ENCODE measurements at places on chromosomes 13 and 19.

DNA sequence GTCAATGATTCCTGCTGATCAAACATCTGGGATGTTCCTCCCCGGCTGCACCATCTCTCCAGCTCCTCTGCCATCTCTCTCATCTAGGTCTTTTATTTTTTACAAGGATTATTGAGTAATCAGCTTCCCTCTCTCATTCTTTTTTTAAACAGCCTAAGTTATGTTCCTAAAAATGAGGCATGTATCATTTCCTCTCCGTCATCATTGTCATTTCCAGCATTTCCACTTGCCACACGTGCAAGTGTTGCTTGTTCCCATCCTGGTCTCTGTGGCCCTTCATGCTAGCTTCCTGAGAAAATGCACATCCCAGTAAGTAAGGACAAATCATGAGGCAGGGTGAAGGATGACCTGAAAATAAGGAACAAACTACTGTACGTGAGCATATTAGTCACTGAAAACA is 102.7 kb upstream of the POSTN start:
- no peak for DNase-seq

DNA sequence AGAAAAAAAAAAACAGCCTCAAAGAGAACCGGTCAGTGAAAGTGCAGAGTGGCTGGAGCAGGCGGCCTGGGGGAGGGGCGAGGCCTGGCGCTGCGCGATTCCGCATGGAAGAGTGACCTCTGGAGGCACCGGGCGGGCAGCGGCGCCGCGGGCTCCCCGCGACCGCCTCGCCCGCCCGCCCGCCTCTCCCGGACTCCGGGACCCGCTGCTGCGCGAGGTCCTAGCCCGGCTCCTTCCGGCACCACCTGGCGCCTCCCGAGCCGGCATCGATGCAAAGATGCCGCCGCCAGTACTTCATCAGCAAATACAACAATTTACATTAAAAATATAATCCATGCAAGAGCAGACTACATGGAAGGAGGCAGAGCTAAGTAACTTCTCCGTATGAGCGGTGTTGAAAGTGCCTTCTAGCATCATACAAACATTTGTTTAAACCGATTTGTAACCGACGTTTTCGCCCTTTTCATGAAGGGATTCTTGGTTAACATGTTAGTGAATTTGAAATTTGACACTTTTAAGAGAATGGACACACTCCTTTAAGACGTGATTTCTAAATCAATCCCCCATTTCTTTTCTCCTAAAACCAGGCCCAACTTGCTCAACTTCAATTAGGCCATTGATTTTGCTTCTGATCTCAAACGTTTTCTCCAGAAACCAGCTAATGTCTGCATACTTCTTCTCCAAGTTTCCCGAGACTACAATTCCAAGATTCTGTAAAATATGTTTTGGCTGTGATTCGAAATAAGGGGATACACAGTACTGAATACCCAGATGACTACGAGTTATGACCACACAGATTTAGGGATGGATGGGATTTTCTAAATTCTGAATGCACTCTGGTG is 2.1 kb downstream of the EFNB2 start:
- DNase-seq, result no peak

DNA sequence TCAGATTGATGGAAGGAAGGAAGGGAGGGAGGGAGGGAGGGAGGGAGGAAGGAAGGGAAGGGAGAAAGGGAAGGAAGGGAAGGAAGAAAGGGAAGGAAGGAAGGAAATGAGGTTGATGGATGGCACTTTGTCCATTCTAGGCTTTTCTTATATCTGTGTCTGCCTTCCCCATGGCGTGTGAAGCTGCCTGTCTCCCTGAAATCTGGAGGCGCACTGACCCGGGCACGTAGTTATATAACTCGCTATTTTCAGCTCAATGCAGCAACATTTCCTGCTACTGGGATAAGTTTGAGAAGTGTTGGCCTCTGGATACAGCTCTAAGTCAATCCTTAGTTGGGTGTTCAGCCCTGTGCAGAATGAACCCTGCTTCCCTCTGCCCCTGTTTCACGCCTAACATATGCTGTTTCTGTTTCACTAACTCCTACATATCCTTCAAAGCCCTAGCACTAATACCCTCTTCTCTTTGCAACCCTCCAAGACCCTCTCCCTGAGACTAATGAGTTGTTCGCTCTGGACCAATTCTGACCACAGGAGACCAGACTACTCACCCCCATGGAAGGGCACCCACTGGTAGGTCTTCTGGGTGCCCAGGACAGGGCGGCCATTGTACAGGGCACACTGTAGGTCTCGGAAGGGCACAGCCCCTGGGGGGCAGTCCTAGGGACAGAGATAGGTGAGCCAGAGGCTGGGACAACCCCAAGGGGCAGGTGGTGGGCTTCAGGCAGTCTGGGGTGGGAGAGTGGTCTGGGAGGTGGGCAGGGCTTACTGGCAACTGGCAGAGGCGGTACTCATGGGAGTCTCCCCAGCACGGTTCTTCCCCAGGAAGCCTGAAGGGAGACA is 3.0 kb downstream of the ADAMTSL5 start:
- no peak for DNase-seq

DNA sequence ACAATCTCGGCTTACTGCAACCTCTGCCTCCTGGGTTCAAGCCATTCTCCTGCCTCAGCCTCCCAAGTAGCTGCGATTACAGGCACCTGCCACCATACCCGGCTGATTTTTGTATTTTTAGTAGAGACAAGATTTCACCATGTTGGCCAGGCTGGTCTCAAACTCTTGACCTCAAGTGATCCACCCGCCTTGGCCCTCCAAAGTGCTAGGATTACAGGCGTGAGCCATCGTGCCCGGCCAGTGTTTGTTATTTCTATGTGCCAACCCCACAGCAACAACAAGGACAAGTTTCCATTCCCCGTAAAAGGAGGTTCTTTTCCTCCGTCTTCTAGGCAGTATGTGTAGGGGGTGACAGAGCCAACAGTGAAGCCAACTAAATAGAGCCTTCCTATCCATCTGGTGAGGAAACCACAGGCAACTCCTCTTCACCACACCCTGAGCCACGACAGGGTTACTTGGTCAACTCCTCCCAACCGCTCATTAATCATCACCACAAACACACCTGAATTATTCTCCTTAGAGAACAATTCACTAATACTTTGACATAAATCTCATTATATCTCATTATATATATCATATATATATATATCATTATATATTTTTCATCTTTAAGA is 25.5 kb downstream of the FOXO1 start:
- DNase-seq, result peak; percentile 53

DNA sequence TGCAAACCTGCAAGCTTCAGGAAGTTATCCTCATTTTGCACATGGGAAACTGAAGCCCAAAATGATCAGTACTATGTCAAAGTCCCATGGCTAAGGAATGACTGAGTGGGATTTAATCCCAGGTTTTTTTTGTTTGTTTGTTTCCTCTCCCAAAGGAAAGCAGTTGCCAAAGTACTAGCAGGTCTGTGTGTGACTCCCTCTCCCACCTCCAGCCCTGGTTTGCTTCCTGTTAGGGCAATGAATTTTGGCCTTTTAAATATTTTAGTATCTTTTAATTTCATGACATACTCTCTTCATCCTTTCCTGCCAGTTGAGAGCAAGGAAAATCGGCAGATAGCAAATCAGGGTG is 134.1 kb upstream of the RNF113B start:
- no peak for DNase-seq

- no peak for DNase-seq
Measured at GRCh38 chr19:35276706-35277281, 5.5 kb upstream of the HAMP start.

DNA sequence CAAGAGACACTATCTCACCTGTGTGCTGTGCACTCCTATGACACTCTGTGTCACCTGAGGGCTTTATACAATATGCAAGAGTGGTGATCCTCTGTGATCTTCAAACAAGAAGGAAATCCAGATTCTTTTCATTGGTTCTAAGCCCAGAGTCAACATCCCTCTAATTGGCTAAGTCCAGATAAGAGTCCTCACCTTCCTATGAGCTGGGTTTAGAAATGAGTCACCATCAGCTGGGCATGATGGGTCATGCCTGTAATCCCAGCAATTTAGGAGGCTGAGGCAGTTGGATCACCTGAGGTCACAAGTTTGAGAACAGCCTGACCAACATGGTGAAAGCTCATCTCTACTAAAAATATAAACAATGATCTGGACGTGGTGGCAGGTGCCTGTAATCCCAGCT is 144.4 kb downstream of the ZNF675 start:
- no peak for DNase-seq

GRCh38 chr19:51439021-51439465 is 19.2 kb downstream of the SIGLEC8 start:
- peak; percentile 25 for DNase-seq

DNA sequence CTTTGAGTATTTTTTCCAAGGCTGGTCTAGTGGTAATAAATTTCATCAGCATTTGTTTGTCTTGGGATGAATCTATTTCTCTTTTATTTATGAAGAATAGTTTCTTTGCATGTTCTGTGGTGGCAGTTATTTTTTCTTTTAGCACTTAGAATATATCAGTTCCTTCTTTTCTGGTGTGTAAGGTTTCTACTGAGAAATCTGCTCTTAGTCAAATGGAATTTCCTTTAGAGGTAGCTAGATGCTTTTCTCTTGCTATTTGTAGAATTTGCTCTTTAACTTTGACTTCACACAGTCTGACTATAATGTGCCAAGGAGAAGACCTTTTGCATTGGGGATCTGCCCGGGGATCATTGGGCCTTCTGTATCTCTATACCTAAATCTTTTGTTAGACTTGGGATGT is 4.1 kb upstream of the SIGLEC6 start:
- DNase-seq, result no peak

- DNase-seq, result no peak
Measured at GRCh38 chr13:52850396-52851136, 2.1 kb upstream of the PCDH8 start.

- DNase-seq, result no peak
Measured at GRCh38 chr19:54492568-54492967, 10.1 kb upstream of the LAIR2 start.

GRCh38 chr19:32675720-32676185 is at the start of gene RGS9BP:
Gene RGS9BP (plus strand): TSS chr19:32675848. CDS start chr19:32676264, 416 bp downstream.
- peak; percentile 58 for DNase-seq

GRCh38 chr13:30924721-30925120 is 7.7 kb upstream of the TEX26 start:
- no peak for DNase-seq

GRCh38 chr13:30234619-30235162 is 72.7 kb downstream of the KATNAL1 start:
- no peak for DNase-seq

- DNase-seq, result no peak
Measured at GRCh38 chr13:112721198-112722104, 31.6 kb downstream of the ATP11A start.

DNA sequence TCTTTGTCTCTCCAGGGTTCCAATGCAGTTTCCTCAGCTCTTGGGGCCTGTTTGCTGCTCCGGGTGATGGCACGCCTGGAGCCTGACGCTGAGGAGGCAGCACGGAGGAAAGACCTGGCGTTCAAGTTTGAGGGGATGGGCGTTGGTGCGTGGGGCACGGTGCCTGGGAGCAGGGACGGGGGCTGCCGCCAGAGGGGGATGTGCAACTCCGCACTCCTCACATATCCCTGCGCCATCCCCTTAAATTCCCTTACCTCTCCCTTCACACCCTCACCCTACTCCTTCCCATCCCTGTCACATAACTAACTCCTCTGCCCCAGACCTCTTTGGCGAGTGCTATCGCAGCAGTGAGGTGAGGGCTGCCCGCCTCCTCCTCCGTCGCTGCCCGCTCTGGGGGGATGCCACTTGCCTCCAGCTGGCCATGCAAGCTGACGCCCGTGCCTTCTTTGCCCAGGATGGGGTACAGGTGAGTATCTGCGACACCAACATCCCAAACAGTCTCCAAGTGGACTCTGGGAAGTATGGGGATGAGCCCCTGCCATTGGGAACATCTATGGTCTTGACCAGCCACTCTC is 31.1 kb downstream of the TRPM4 start:
- DNase-seq, result no peak

DNA sequence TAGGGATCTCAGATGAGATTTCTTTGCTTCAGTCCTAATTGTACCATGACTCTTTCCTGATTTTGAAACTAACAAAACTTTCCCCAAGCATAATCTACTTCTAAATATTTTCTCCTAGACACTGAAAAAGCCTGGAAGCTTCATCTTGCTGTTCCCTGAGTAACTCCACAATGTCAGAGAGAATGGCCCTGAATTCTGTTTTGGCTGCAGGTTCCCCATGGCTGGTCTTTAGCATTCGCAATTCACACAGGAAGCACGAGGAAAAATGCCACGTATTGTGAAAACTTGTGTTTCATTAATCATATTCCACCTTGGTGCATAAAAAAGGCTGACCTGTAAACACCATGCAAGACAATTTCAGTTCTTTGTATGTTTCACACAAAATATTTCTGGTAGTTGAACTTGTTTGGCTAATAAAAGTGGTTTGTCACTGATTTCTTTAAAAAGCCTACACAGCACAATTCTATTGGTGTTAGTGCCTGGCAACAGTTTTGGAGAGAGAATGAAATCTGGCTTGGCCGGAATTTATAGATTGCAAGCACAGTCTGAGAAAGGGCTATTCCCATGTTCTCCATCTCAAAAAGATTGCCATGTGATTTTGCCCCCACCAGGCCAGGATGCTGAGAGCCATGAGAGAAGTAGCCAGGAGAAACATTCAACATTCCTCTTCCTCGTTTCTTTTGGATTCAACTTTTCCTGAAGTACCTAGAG is 367.1 kb downstream of the NDFIP2 start:
- DNase-seq, result no peak

- peak; percentile 54 for DNase-seq
Measured at GRCh38 chr13:99980201-99980823, 1.3 kb upstream of the ZIC2 start.

DNA sequence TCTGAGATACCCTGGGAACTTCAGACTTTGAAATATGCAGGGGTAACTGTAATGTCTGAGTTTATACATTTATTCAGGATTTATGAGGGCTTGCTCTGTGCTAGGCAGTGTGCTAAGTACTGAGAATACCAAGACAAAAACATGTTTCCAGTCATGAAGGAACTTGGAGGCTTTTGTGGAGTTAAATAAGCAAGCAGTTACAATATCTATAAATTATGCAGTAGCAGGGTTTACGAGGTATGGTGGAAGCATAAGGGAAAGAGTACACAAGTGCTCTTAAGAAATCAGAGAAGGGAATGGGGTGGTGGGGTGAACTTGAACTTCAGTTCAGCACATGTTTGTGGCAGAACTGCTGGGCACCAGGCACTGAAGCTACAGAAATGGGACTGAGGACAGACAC is 28.0 kb downstream of the MAB21L1 start:
- DNase-seq, result no peak

GRCh38 chr19:39001041-39001440 is 25.5 kb upstream of the FBXO17 start:
- no peak for DNase-seq

- DNase-seq, result no peak
Measured at GRCh38 chr13:55664178-55664577, 1476.5 kb upstream of the PRR20A start.

Measured in T-helper 2 cell (primary cell).